ENCODE measurements at places on chromosomes 2 and 18.

DNA sequence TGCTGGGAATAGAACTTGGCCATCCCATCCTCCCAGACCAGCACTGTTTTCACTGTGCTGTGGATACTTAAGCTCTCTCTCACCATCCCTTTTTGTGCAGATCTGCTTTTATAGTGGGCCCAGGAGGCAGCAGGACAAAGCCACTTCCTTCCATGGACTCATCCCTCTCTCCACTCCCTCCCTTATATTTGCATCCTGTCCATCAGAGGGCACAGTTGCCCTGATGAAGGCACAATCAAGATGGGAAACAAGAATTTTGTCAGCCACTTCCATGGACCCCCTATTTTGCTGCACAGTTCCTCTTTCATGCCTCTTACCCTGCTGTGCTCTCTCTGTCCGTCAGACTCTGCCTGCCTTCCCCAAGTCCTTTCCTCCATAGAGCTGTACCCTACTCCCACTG, 338.7 kb downstream of the HRH4 start:
- no peak for DNase-seq

DNA sequence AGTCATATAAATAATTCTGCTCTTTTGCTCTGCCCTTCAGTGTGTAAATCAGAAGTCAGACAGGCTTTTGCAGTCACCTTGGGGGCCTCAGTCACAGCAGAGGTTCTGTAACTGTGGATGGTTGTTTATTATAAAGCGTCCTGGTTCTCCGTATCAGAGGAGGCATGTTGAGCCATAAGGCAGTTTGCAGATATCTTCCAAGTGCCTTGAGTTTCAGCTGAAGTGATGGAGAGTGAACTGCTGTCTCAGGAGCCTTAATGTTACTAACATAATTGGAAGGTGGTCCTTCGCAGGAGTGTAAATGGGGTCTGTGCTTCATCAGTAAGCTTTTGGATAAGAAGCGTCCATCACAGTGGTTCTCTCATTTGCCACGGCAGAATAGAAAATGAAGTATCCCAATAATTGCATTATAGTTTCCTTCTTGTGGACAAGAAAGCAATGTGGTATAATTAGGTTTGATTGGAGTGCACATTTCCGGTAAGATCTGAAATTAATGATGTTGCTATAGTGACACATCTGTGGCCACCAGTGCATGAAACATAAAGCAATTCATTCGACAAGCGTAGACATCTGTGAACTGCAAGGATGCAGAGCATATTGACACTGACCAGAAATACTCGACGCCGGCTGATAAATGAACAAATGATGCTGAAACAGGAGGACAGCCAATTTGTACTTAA, 112.5 kb upstream of the NFATC1 start:
- no peak for DNase-seq

DNA sequence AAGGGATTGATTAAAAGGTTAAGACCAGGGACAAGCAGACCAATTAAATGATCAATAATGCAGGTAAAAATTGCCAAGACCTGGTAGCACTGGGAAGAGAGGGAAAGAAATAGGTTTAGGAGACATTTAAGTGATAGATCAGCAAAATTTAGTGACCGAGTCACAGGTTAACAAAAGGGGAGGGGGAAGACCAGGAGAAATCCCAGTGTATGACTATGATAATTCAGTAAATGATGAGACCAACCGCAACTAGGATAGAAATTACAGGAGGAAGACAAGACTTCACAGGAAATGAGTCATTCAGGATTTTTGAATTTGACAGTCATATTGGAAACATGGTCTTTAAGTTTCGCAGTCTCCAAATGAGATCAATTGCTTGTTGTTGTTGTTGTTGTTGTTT, 62.9 kb downstream of the COBLL1 start:
- no peak for DNase-seq

- DNase-seq, result no peak
Measured at GRCh38 chr2:73870084-73870483, 22.7 kb upstream of the ACTG2 start.

- DNase-seq, result peak; percentile 64
Measured at GRCh38 chr2:40451918-40452605, at the start of gene SLC8A1. Gene SLC8A1 (minus strand): TSS chr2:40452090.

GRCh38 chr2:227767830-227768229, 22.1 kb downstream of the SCYGR8 start:
- DNase-seq, result no peak

Measured in inflammatory macrophage (primary cell).